Motor neuron (in vitro differentiated cells): ENCODE measurements at places on chromosomes 7 and 10. TPM values are rescaled to one million over a fixed set of nuclear protein-coding genes. Genes with fewer than 3 reads are reported as not detected.

AKR1C4 gene
- total RNA-seq: not detected in 2 replicates

KEL gene
- total RNA-seq: 0.37 and 0.86 TPM in 2 replicates

SLC39A12 gene
- 0.10 TPM in 1 of 2 replicates, not detected in the other for total RNA-seq

DNA sequence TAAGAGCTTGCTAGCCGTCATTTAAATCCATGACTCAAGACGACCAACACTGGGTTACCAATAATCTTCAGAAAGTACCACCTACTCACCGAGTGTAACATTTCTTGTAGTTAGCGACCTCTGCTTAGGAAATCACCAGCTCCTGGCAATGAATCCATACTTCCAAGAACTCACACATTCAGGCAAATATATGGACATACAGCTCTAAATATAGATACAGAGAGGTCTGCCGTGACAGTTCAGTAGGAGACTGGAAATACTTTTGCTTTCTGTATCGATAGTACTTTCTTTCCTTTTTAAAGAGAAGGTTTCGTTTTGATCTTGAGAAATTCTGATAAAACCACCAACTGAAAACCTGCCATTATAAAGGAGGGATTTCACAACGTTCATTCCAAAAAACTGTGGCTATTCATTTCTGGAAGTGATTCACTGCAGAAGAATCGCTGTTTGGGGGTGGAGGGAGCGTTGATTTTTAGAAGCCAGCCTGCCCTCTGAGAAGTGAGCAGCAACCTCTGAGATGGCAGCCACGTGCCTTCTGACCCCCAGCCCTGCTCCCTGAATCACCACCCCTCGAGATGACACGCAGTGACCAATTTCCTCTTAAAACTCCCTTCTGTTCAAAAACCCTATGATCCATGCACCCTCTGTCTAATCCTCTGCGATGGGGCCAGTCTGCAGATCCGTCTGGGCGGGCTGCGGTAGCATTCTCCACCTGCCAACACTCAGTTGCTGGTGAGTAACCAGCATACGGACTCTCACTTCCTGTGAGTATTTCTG is 179.0 kb upstream of the KLF14 start:
- peak; percentile 27 for ATAC-seq

- peak; percentile 75 for ATAC-seq
These were observed 21.9 kb upstream of the KCNK18 start for GRCh38 chr10:117175215-117175900.

- ATAC-seq: peak; percentile 9
These were observed 252.6 kb upstream of the INHBA start for GRCh38 chr7:41955451-41955850.

DNA sequence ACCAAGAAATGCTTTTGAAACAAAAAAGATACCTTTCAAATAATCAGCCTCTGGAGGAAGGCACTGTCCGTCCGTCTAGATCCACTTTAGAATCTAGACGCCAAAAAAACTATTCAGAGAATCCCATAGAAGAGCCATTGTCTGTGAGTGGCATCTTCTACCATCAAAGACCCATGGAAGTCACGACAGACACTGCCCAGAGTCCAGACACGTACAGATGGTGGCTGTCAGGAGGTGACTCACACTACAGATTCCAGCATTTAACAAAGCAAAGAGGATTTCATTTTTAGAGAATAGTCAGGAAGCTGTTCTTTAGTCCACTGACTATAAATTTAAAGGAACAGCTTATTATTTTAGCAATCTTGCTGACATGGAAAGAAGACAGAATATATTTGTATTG is 11.7 kb downstream of the C1QL3 start:
- ATAC-seq: no peak

GRCh38 chr10:8075282-8076260 is 21.1 kb downstream of the GATA3 start:
- no peak for ATAC-seq

- ATAC-seq: no peak
These were observed 102.6 kb upstream of the LYZL1 start for GRCh38 chr10:29186221-29186620.

GRCh38 chr7:128409596-128410450 is at the start of gene IMPDH1:
IMPDH1 (minus strand) TSS chr7:128409982; CDS start chr7:128409901, 81 bp downstream.
- peak; percentile 72 for ATAC-seq

DNA sequence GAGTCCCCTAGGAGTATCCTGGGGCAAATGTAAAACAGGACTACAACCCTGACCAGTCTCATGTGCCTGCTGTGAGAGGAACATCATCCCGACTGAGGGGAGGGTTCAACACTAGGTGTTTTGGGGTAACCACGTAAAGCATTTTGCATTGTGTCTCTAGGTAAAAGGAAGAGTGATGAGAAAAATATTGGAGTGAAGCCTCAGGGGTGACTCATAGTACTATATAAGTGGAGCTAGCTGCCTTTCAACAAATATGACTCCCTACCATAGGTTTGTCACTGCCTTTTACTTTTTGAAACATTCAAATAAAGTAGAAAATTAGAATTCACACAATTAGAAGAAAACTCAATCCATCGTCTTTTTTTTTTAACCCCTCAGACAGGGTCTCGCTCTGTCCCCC is 2.6 kb upstream of the CAMK2G start:
- no peak for ATAC-seq

- no peak for ATAC-seq
These were observed 24.9 kb downstream of the MSRB2 start for GRCh38 chr10:23120001-23120934.

DNA sequence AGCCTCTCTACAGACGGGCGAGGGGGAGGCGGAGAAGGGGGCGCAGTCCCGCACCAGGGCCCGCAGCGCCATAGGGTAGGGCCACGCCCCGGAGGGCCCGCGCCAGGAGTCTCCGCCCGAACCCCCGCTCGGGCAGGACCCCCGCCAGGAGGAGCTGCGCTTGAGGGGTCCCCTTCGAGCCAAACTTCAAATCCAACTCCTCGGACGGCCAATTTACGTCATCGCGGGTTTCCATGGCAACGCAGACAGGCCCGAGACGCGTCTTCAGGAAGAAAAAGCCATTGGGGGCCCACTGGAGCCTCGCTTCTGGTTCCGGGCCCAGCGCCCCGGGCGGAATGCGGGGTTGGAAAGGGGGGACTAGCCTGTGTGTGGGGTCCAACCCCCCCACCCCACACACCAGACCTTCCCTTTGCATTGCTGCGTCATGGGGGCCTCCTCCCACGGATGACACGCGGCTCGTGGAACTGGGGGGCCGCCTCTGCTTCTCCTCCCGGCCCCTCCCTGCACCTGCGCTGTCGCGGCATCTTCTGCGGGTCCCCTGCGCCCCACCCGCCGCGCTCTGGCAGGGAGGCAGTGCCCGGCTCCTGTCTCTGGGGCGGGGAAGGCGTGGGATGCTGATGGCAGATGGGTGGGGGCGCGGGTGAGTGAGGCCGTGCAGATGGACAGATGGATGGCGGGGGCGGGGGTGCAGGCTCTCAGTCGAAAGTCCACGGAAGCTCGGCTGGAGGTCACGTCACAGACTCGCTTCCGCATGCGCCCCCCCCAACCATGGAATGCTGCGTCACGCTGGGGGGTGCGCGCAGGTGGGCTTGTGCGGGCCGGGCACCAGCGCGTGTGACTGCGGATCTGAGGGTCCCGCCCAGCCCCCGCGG is 1.2 kb downstream of the CALY start:
- peak; percentile 60 for ATAC-seq

DNA sequence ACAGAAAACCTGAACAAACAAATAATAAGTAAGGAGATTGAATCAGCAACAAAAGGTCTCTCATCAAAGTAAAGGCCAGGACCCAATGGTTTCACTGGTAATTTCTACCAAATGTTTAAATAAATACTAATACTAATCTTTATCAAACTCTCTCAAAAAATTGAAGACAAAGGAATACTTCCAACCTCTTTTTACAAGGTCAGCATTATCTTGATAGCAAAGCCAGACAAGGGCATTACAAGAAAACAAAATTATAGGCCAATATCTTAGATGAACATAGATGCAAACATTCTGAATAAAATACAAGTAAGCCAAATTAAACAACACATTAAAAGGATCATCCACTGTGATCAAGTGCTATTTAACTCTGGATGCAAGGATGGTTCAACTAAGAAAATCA is 239.8 kb upstream of the TMEM72 start:
- ATAC-seq: no peak

DNA sequence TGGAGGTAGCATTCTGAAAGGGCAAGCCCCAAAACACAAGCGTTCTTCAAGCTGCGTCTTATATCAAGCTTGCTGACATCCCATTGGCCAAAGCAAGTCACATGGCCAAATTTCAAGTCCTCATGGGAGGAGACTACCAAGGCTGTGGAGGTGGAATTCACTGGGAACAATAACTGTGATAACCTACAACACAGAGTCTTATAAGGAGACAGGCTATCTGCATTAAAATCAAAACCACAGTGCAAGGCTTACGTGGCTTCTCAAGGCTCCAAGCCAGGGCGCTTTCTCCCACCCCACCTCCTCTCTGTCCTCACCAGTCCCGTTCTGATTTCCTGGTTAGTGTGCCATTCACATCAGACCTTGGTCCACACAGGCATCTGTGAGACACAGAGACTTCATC is 39.4 kb downstream of the ADRB1 start:
- no peak for ATAC-seq

DNA sequence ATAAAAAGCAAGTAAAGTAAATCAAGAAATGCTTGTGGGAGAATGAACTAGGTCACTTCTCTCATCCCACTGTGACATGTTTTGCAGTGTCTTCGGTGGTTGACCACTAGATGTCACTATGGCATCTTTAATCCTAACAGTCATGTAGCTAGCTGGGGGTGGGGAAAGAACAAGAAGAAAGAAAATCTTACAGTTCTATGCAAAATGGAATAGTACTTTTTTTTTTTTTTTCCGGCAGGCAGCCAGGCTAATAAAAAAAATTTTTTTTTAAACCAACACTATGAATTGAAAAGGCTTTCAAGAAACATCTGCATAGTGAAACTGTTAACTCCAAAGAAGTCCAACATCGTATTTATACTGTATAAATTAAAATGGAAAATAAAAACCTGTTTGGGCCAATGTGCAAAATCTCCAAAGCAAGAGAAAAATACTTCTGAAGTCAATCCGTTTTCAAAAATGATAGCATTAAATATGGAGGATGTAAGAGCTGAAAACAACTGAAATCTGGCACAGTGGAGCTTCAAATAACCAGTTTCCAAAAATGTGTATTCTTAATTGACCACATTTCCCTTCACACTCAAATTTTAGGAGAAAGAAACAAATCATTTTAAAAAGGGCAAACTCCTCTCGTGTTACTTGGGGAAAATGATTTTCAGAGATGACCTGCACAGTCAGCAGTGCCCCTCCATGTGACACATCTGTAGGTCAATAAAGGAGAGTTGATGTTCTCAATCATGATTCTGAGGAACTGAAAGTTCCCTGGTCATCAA is 38.5 kb downstream of the CDK1 start:
- peak; percentile 91 for ATAC-seq

GRCh38 chr7:135772639-135773222 is 24.1 kb upstream of the FAM180A start:
- no peak for ATAC-seq

DNA sequence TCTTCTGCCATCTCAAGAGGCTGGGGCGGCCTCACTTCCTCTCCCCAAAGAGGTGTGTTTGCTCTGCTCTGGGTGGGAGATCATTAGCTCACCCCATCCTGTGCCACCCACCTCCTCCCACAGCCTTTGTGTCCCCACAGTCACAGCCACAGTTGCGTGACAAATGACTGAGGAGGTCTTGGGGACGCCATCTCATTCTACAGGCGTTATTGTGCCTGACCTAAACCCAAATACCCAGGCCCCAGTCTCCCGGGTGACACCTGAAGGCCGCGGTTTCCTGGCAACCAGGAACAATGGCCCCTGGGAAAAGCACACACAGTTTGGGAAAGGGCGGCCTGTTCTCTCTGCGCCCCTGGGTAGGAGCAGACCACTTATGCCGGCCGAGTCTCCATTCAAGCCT is 51.6 kb downstream of the SLIT1 start:
- peak; percentile 62 for ATAC-seq

DNA sequence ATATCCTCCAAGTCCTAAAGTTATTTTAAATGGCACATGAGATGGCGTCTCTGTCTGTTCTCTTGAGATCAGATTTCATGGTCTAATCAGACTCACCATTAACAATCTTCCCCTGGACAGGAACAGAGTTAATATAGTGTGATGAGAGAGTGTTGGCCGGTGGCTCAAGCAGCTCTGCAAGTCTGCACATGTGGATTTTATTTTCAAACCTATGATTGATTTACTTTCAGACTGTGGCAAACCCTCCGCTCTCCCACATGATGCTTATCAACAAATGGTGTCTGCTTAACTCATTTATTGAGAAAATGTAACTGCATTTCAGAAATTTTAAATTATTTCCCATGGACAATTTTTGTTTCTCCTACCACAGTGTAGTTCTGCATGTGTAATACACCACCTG is 46.5 kb upstream of the HGF start:
- no peak for ATAC-seq

DNA sequence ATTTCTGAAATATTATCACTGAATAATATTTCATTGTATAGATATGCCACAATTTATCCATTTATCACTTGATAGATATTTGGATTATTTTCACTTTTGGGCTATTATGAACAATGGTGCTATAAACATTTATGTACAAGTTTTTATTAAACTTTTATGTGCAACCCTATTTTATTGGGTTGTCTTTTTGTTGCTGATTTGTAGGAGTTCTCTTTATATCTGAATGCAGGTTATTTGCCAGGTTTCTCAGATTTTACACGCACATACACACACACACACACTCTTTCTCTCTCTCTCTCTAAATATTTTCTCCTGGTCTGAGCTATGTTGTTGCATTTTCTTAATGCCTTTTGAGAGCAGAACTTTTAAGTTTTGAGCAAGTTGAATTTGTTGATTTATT is 36.2 kb downstream of the ADK start:
- no peak for ATAC-seq

GRCh38 chr7:2776401-2776800 is 67.7 kb downstream of the GNA12 start:
- ATAC-seq: no peak

- peak; percentile 86 for ATAC-seq
These were observed at the start of gene TWIST1 for GRCh38 chr7:19117091-19117869. TWIST1 (minus strand) TSS chr7:19117636; CDS start chr7:19117321, 315 bp downstream.

GRCh38 chr7:150820148-150820547 is 19.6 kb downstream of the TMEM176A start:
- ATAC-seq: no peak

GRCh38 chr10:76127984-76128589 is 696.7 kb downstream of the LRMDA start:
- no peak for ATAC-seq

DNA sequence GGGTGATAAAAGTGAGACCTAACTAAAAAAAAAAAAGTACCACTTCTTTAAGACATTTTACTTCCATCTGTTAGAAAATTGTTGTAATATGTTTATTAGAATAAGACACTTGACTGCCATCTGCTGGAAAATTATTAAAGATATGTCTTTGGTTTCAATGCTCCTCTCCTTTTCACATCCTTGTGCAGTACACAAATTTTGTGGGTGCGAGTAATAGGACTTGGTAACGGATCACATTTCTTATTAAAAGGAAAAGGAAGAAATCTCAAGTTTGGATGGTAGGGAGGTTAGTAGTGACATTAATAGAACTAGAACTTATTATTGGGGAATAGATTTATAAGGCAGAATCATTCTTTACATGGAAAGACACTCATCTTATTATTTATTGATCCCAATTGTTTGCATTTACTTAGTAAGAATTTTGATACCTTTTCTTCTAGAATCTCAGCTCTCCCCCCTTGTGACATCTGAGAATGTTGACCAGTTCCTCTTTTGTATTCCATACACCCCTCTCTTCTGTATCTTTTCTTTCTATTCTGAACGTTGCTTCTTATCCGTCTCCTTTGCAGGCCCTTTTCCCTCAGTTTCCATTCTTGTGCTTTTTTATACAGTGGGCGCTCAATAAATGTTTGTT is 43.0 kb upstream of the RPA3 start:
- ATAC-seq: no peak
